ENCODE measurements at places on chromosomes 5 and 9.

DNA sequence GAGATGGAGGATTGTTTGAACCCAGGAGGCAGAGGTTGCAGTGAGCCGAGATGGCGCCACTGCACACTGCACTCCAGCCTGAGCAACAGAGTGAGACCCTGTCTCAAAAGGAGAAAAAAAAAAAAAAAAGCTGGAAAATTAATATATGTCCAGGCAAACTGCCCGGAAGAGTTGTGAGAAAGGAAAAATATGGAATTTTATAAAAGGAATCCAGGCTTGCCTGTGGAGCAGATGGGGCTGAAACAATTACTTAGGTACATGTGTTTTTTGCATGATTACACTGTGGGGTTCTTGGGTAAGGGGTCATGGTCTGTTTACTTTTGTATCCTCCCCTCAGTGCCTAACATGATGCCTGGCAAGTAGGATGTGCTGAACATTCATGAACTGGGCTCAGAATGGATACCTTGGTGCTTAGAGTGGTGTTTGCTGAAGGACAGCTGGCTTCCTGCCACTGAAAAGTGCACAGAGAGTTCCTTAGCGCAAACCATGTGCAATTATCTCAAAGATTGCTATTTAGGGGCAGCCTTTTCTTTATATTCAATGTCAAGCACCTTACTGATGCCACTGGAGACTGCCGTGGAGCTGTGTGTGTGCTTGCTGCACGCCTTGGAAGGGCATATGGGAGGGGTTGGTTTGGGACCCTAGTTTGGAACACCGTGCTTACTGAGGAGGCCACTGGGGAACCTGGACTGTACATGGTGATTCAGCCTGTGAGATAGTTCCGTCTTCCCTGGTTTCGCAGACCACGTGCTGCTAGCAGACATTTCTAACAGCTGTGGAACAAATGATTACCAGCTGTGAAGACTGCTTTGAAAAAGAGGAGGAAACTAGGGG is 78.4 kb downstream of the MAP1B start:
- DNase-seq, result no peak

DNA sequence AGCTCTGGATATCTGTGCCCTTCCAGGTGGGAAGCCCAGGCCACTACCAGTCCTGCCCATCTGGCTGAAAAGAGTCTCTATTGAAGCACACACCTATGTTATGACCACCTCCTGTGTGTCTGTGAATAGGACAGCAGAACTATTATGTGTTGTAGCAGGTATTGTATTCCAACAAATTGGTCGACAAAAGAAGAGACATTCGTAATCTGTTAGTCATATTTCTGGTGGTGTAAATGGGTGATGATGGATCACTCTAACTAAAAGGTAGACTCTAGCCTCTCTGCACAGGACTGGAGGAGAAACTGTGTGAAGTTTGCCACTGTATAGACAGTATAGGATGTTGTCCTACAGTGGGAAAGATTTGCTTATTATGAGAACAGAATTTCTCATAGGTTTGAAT is 416.1 kb downstream of the TMEM38B start:
- DNase-seq, result no peak

DNA sequence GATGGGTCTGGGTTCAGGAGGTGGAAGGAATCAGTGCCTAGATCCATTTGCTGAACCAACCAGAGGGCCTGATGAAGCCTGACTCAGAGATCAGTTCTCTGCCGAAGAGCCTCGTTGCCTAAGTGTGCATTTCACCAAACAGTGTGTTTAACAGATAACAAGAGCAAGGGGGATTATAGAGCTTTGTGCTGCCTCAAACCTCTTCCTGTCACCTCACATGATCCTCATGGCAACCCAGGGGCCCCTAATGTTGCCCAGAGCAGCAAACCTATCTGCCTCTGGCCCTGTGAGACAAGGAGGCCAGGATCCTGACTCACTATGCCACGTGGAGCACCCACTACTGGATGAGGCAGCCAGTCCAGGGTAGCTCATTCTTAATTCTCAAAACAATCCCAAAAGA is 66.3 kb upstream of the EPB41L4B start:
- DNase-seq, result no peak

- DNase-seq, result no peak
Observed at GRCh38 chr5:141960018-141960417, 2.0 kb upstream of the PCDH12 start.

- DNase-seq, result no peak
Observed at GRCh38 chr5:102711525-102712385, 43.4 kb upstream of the PAM start.
